CMK (cell line): ENCODE measurements at places on chromosomes 12 and 14.

GRCh38 chr12:47773858-47774580 is 981 bp downstream of the SLC48A1 start:
- DNase-seq, result no peak

DNA sequence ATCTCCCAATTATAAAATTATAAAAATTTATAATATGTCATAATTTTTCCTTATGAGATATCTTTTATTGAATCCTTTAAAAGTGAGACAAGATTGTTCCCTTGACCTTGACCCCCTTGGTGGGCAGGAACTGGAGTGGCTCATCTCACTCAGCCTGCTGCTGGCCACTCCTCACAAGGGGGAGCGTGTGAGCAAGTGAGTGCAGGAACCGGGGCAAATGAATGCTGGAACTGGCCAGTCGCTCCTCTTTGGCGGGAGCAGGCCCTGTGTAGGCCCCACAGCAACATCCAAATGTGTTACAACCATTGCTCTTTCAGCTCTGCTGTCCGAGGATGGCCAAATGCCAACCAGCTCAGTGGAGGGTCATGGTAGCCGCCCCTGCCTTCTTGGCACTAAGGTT is 178.8 kb downstream of the ETNK1 start:
- DNase-seq, result no peak

GRCh38 chr12:47052274-47052673 is 27.1 kb upstream of the PCED1B start:
- DNase-seq, result peak; percentile 5

DNA sequence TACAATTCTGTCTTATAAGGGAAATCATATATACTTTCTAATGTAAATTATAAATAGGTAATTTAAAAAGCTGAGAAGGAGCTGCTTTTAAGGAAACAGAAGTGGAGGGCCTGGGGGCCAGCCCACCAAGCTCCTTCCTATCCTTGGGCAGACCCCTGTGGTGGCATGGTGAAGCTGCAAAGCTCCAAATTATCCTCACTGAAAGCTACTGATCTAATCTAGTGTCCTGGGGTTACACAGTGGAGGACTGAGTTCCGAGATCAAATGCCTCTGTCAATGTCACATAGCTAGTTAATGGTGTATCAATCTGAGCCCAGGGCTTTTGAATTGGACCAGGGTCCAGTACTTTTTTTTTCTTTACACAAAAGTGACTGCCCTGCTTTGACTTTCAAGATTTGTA is 355.4 kb downstream of the CEP128 start:
- no peak for DNase-seq

- DNase-seq, result no peak
Observed at GRCh38 chr12:57416039-57416996, 14.5 kb downstream of the R3HDM2 start.

- DNase-seq, result no peak
Observed at GRCh38 chr14:99774556-99775307, 18.5 kb upstream of the EML1 start.

DNA sequence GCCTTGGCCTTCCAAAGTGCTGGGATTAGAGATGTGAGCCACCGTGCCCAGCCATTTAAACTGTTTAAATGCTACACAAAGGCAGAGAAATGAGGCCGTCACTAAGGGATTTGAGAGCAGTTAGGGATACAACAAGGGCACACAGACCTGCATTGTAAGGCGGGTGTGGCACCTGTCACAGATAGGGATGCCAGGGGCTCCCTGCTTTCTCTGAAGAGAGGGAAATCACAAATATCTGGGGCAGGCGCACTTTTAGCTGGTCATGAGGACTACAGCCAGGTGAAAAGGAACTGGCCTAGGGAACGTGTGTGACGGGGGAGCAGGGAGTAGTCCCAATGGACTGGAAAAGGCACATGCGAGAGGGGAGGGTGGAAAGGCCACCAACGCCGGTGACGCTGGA is 9.7 kb downstream of the SSH1 start:
- no peak for DNase-seq

DNA sequence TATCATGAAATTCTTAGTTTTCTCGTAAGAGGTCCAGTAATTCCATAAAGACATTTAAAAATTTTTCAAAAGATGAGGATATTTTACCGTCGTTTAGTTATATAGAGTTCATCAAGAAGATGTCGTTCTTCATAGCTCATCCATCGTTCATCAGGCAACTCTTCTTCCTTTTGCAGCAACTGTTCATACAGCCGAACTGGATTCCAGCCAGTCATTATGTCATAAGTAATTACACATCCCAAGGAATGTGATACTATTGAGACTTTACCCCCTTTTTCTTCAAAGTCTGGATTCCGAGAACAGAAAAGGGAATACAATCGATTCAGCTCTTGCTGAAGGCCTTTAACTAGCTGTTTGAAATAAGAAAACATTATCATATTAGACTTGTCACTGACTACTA is 90.3 kb downstream of the DDHD1 start:
- no peak for DNase-seq

GRCh38 chr14:29553427-29553826 is 374.2 kb downstream of the PRKD1 start:
- no peak for DNase-seq

- no peak for DNase-seq
Observed at GRCh38 chr14:92563359-92563758, 49.8 kb downstream of the RIN3 start.

DNA sequence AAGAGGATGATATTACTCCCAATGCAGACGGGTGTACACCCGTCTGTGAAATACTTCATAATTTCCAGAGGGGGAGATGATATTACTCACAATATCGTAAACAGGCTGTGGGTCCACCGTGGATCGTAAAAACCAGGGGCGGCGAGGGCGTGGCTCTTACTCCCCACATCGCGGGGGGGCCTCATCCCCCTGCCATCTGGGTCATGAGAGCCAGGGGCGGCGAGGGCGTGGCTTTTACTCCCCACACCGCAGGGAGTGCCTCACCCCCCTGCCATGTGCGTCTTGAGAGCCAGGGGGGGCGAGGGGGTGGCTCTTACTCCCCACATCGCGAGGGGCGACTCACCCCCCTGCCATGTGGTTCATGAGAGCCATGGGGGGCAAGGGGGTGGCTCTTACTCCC is 86.2 kb upstream of the GNG2 start:
- no peak for DNase-seq

- no peak for DNase-seq
Observed at GRCh38 chr12:88624911-88625310, 44.6 kb upstream of the KITLG start.

DNA sequence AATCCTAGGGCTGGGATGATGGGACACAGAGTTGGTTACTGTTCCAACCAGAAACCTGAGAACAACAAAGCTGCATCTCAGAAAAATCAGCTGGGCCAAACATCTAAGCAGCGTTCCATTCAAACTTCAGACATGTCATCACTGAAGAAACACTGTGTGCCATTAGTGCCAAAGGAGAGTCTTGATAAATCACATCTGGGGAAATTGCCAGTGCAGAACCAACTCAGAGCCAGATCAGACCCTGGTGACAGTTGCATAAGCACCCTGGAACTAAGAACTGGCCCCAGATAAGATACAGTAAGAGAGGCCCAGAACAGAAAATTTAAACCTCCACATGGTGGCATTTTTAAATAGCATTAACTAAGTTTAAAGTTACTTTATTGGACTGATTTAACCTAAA is 482.8 kb downstream of the PRKD1 start:
- DNase-seq, result no peak

DNA sequence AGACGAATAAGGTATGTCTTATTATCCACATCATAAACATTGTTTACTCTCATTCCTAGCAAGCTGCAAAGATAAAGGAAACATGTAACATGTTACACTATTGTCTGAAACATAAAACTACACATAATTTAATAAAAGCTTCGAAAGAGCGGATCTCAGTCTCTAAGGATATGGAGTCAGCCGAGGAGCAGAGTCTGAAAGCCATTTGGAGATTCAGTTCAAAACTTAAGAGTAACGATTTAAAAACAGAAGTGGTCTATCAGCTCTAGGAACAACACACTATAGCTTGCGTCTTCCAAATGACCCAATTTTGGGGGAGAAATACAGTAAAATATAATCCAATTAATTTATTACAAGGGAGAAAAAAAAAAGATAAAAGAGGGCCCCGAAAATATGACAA is 775 bp downstream of the NEMF start:
- no peak for DNase-seq

DNA sequence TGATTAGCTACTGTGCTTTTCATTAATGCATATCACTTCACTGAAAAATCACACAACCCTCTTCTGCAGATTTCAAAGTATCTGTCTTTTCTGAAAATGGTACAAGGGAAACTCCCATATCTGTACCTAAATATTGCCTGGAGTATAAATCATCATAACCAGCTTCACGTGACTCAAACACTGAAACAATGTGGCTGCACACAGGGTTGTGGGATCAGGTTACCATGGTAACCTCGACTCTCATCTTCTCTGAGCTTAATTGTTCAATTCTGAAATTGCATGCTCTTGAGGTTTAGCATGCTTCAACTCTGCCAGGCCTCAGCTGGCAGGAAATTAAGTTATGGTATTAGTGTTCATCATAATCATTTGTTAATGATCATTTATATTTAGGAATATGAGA is 77.5 kb upstream of the CPSF6 start:
- no peak for DNase-seq

- DNase-seq, result no peak
Observed at GRCh38 chr12:131773582-131774221, 54.5 kb upstream of the MMP17 start.

- DNase-seq, result no peak
Observed at GRCh38 chr14:104938960-104939359, 14.3 kb downstream of the PLD4 start.

DNA sequence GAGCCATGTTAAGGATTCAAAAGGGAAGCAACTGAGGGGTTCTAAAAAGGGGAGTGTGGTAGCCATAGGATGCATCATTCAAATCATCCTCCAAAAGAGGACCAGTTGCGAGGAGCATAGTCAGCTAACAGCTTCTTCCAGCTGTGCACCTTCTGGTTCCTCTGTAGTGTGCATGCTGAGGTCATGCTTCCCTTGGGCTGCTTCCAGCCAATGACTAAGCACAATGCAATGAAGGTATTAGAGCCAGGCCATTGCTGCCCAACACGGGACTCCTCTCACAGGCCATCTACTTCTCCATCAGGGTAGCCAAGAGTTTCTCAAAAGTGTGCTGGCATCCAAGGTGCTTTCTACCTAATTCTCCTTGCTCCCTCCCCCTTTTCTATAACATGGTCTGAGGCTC is 69.2 kb upstream of the ARID2 start:
- no peak for DNase-seq

- no peak for DNase-seq
Observed at GRCh38 chr12:50803230-50803875, 39.4 kb upstream of the TMPRSS12 start.

- no peak for DNase-seq
Observed at GRCh38 chr12:66188584-66189485, at the start of gene IRAK3. IRAK3 (plus strand) TSS chr12:66189214; CDS start chr12:66189300, 86 bp downstream.

DNA sequence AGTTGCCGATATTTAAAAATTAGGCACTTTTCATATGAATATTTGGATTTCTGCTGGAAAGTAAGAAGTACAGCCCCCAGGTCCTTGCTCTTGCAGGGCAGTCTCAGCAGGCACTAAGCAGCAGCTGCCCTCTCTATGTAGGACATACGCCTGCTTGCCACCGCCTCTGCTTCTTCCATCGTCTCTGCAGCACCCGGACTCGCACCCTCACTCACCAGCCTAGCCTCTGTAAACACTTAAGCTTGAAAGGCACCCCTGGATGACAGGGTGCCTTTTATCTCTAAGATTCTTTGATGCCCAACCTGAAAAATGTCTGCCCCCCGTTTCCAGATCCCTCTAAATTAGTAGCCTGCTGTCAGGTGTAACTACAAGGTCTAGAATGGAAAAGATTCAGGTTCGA is 19.0 kb downstream of the OTUB2 start:
- no peak for DNase-seq

DNA sequence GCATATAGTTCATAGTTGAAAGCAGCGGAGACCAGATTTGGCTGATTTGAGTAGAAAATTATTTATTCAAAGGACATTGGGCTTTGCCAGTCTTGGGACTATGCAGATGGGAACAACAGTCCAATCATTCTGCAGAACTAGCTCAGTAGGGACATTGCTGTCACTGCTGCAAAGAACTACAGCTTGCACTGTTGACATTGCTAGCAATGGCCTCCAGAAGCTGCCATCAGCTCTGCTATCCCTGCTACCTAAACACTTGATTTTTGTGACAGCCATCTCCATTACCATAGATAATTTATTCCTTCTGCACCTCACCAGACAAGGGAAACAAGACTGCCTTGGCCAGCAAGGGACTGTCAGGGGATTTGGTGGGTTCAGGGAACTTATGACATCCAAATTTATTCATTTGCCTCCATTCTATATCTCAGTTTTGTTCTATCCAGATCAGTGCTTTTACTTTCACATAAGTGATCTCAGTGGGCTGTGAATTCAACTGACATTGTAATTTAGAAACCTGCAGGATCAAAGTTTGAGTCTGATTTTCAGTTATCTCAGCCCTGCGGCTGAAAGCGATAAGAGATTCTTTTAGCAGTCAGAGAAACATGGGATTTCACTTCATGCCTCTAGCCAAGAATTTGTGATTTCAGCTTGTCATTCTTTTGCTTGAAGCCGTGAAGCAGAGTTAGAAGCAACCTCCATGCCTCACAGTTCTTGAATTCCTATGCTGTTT is 136.7 kb upstream of the FBXO33 start:
- DNase-seq, result no peak

DNA sequence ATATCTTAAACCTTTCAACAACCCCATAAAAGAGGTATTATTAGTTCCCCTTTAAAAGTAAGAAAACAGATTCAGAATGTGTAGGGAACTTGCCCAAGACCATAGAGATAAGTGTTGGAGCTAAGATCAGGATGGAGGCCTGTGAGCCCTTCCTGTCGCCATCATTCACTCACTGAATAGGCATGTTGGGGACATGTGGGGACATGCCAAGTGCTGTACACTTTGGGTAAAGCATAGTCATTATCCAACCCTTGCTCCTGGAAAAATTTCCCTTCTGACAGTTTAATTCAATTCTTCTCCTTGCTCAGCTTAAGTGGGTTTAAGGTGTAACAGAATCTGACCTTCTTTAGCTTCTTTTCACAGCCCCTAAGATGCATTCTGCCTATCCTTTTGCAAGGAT is 28.0 kb upstream of the C12orf42 start:
- no peak for DNase-seq

DNA sequence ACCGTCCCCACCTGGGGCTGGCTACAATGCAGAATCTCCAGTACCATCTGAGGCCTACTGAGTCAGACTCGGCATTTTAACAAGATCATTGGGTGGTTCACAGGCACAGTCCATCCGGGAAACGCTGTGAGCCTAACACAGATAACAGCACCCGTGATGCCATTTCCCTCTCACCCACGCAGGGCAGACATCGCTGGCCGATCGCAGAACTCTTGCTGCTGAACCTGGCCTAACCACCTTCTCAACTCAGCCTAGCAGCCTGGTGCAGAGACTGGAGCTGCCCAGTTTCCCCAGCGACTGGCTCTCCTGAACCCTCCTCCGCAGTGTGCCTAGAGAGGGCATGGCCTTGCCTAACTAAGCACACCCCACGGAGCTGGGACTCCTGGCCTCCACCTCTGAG is 83.3 kb downstream of the NCOR2 start:
- DNase-seq, result no peak

- DNase-seq, result no peak
Observed at GRCh38 chr14:91396959-91397815, 20.4 kb downstream of the CCDC88C start.

GRCh38 chr14:99822800-99823455 is 29.7 kb downstream of the EML1 start:
- DNase-seq, result no peak

GRCh38 chr12:123073962-123074801 is 76.7 kb downstream of the PITPNM2 start:
- DNase-seq, result no peak

GRCh38 chr12:3305464-3305863 is 185.5 kb upstream of the PRMT8 start:
- no peak for DNase-seq

GRCh38 chr12:10607885-10608458 is 5.4 kb downstream of the MAGOHB start:
- DNase-seq, result no peak
